Activated gamma-delta T cell treated with anti-CD3 and anti-CD28 coated beads, Interleukin-2, amount 50 U/mL, for 16 hours (primary cell): ENCODE measurements at places on chromosomes 12 and 14.

DNA sequence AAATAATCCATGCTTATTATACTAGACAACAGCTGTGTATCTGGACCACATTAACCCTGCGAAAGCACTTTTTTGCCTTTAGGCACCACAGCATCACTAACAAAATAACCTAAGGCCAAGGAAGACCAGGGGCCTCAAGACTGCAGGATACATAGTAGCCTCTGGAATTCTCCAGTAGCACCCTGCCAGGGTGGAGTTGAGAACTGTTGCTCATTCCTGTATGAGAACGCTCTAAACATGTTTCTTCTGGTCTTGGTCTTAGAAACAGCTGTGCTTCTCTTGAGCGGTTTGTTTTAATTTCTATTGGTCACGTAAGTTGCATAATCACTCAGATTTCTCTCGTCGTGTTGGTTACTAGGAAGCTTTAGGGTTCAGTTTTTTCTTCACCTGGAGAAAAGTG lies 7.9 kb downstream of the B4GALNT3 start:
- no peak for DNase-seq

DNA sequence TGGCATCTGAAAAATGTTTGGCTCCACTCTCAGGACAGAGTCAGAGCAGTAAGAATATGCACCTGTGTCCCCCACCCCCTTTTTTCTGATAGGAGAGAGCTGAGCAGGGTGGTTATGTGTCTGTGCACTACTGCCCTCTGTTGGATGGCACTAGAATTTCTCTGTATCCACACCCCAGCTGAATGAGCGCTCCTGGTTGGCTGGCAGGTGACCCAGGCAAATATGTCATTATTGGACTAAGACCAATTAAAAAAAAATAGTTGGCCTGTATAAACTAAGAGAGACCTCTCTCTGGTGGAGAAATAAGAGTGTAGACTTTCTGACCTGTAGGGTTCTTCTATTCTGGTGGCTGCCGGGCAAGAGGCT lies 107.0 kb downstream of the PTCSC3 start:
- no peak for DNase-seq

DNA sequence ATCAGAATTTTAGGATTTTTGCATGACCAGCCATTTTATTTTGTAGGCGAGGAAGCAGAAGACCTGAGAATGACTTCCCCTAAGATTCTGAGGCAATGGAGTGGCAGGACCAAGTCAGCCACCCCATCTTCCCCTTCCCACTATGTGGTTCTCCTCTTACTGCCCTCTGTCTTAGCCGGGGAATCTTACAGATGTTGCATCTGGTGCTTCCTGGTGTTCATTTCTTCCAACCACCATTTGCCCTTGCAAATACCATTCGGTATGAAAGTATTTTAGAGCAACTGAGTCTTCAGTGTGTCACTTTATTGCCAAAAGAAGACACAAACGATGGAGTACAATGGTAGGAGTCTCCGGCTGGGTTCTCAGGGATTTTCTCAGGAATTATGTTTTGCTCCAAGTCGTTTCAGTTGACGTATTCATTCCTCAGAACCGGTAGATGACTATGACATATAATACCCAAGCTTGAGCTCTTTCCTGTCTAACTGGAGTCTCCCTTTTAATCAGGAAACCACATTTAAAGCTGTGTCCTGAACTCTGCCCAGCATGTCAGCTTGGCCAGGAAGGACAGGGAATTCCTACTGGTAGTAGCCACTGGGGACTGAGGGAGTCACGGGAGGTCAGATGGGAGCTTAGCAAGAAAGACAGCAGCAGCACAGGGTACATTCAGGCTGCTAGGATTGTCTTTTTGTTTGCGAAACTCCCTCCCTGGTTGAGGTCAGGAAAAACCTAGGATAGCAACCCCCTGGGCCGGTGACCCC lies 87.0 kb downstream of the SAMD4A start:
- DNase-seq, result no peak

GRCh38 chr12:112381406-112381882 lies 787 bp downstream of the HECTD4 start:
- peak; percentile 26 for DNase-seq

- DNase-seq, result no peak
Observed at GRCh38 chr14:93183596-93184317, 940 bp downstream of the MOAP1 start.

DNA sequence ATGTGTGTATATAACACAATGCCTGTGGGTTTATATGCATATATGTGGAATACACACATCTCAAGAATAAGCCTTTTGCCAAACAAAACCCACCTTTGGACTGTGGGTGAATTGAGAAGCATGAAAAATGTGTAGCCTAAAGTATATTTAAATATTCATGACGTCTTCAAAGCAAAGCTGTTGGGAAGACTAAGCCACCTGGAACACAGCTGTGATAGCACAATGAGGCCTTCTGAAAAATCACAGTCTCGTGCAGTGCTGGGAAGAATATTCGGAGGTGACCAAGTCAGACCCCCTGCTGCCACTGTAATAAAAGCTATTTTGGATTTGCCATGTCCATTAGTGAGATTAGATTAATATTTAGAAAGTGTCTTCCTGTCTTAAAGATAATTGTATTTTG lies 51.5 kb downstream of the SUDS3 start:
- DNase-seq, result no peak

DNA sequence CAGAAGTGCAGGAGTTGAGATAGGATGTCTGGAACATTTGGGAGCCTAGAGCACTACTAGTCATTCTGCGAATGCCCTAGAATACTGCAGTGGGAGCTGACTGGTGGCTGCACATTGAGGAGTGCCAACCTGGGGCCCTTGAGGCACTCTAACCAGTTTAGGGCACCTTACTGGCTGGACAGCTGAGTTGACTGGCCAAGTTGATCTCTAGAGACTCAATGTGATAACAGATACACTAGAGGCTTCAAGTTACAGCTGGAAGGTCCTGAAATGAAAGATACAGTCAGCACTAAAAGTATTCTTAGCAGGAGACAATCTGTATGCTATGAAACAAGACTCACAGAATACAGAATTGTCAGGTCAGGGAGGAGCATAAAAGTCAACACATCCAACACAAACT lies 8.0 kb downstream of the SLC8A3 start:
- no peak for DNase-seq
